RWPE2 (cell line): ENCODE measurements at places on chromosomes 1 and 21.
A peak's percentile ranks its signal among the peaks of the same experiment; 100 is the strongest.

DNA sequence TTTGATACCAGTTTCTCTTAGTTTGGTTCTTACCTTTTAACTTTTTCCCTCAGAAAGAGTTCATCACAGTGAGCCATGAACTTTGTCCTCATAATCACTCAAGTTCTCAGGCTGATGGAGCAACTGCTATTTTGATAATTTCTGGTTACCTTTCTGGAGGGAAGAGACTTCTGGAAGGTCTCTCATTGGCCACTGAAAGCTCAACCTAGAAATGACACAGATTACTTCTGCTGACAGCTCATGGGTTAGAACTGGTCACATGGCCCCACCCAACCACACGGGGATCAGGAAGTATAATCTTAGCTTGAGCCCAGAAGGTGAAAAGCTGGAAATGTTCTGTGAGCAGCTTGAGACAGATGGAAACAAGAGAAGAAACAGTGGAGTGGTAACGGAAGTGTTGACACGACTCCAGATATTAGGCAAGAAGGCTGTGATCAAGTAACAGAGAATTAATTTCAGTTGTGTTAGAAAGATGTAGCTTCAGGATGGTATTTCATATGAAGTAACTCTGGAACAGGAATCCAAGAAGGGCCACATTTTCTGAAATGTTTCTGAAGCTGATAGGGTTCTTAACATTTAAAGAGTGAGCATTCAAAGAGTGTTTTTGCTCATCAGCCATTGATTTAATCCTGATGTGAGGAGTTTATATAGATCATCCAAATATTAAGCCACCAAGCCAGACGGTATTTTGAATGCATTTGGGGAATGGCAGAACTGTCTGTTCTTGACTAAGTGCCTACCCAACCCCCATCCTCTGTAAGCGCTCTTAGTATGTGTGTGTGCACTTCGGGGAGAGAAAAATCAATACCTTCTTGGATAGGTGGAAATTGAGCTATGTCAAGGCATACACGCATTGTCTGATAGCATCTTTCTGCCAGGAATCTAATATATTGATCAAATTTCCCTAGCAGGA lies 21.9 kb upstream of the XPR1 start:
- DNase-seq: no peak

GRCh38 chr1:203104789-203105390 lies 19.1 kb upstream of the MYOG start:
- DNase-seq: no peak

- peak; percentile 66 for DNase-seq
These were observed 16.6 kb upstream of the RNF223 start for GRCh38 chr1:1090424-1091343.

- DNase-seq: no peak
These were observed 75.5 kb downstream of the VCAM1 start for GRCh38 chr1:100794748-100795645.

- no peak for DNase-seq
These were observed 9.9 kb downstream of the ANGPTL7 start for GRCh38 chr1:11198851-11199594.

- peak; percentile 54 for DNase-seq
These were observed 32.1 kb downstream of the TGFB2 start for GRCh38 chr1:218377143-218377660.

DNA sequence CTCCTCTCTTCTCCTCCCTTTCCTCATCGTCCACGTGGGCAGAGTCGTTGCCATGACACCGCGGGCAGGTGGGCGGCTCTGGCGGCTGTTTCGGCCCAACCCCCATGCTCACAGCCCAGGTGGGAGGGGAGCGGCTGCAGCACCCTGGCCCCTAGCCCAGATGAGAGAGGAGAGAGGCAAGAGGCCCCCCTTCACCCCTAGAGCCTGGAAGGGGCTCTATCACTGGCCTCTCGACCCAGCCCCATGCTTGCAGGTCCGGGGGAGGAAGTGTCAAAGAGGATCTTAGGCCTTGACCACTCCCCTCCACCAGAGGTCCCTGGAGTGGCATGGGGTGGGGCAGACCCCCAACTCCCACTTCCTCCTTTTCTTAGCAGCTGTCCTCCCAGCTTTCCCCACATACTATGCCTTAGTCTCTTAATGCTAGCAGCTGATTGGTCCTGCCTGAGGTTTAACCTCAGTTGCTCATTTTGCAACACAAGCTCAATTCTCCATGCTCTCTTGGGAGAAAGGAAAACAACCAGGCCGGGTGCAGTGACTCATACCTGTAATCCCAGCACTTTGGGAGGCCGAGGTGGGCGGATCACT lies 10.4 kb downstream of the DLGAP3 start:
- DNase-seq: no peak

DNA sequence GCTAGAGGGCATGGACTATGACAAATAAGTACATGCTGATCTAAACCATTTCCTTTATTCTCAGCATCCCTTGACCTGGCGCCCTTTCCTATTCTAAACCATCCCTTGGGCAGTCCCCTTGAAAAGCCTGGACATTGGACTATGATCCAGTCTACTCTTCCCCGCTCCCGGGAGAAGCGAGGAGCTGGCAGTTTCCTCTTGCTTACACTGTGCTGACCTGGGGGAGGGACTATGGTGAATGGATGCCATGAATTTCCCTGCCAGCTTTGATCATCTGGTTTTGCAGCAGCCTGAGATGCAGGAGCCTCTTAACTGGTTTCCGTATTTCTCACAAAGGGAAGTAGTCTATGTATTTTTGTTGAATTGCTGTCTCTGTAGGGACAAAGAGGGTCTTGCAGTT lies 121.7 kb downstream of the KIF26B start:
- DNase-seq: no peak

GRCh38 chr1:22037520-22037919 lies 15.0 kb upstream of the CDC42 start:
- DNase-seq: no peak

DNA sequence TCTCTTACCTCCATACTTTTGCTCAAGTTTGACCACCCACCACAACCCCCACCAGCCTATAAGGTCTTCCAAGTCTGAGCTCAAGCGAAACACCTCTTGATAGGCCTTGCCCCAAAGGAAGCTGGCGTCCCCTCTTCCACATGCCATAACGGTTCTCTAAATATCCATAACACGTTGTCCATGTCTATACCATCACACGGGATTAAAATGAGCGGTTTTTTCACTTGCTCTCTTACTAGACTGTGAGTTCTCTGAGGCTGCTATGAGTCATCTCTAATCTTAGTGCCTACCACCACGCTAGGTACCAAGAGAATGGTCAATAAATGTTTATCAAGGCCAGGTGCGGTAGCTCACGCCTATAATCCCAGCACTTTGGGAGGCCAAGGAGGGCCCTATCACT lies 41.0 kb downstream of the WASF2 start:
- DNase-seq: no peak

GRCh38 chr1:155196893-155197638 lies 10.6 kb downstream of the THBS3 start:
- peak; percentile 43 for DNase-seq

DNA sequence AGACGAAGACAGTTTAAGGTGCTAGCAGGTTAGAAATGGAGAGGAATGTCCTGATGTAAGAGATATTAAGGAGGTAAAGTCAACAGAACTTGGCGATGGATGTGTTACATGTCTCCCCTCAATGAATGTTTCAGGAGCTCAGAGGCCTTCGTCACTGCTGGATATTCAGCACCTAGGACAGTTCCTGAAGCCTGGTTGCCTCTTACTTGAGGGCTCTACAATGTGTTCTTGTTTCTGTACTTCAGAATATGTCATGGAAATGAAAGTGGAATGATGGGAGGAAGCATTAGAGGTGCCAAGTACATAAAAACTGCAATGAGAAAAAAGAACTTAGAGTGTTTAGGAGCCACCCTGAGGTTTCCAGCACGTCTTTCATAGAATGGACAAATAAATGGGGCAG lies 17.7 kb downstream of the TNR start:
- DNase-seq: no peak

DNA sequence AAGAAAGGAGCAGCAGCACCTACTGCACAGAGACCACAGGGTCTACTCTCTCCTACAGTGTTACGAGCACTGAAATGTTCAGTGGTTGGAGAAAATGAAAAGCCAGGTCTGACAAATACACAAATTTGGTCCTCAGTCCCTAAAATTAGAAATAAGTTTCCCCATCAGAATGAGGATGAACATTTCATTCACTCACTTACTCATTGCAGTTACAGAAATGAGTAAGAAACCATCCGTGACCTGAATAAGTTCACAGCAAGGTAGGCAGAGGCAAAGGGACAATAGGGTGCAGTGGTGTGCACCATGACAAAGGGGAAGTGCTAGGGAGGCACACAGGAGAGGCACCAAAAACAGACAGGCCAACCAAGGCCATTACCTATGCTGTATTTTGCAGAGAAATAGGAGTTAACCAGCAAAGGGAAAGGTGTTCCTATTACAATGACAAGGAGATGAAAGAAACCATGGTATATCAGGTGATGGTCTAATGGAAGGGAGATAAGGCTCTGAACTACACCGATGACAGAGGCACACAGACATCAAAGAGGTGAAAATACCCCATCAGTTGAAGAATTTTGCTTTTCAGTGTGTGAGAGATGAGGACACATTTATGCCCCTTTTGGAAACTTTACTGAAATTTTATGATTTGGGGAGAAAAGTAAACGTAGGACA lies 29.4 kb downstream of the VAV3 start:
- no peak for DNase-seq

- no peak for DNase-seq
These were observed 1.2 kb upstream of the IFFO2 start for GRCh38 chr1:18957532-18958300.

DNA sequence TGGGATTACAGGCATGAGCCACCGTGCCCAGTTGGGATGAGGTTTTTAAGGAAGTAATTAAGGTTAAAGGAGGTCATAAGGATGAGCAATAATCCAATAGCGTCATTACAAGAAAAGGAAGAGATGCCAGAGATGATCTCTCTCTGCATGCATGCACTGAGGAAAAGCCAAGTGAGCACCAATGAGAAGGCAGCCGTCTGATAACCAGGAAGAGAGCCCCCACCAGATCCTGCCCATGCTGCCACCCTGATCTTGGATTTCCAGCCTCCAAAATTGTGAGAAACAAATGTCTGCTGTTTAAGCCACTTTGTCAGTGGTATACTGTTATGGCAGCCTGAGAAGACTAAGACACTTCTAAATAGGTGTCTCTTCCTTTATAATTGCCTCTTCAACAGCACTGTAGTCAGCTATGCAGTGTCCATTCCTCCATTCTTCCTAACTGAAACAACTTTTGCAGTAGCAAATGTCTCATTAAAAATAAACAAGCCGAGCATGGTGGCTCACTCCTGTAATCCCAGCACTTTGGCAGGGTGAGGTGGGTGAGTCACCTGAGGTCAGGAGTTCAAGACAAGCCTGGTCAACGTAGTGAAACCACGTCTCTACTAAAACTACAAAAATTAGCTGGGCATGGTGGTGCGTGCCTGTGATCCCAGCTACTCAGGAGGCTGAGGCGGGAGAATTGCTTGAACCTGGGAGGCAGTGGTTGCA lies 216.2 kb upstream of the RUNX1 start:
- peak; percentile 70 for DNase-seq

DNA sequence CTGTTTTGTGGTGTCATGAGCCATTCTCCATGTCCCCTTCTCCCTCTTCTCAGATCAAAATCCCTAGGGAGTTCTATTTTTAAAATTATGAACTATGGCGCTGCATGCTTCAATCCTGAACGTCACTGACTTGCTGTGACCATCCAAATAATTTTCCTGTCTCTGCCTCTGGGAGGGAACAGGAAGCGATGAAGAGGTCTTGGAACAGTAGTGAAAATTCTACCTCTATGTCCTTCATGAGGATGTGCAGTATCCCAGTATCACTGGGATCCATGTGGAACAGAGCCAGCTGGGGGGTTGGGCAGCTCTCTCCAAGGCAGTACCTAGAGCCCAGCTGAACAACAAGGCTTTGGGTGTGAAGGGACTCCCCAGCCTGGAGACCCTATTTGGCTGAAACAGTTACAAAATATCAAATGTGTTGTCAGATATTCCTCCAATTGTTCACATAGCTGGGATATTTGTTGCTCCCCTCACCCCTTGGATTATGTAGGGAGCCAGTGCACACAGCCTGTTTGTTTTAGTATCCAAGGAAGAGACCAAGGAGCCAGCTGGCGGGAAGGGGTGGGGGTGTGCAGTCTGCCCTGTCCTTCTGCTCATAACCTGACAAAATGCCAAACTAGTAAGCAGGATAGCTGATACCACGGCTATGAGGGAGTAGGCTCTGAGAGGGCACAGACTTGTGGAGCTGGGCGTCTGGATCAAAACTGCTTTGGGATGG lies 7.6 kb downstream of the DCLRE1B start:
- DNase-seq: no peak

- no peak for DNase-seq
These were observed 59.3 kb upstream of the NTPCR start for GRCh38 chr1:232891071-232891470.

DNA sequence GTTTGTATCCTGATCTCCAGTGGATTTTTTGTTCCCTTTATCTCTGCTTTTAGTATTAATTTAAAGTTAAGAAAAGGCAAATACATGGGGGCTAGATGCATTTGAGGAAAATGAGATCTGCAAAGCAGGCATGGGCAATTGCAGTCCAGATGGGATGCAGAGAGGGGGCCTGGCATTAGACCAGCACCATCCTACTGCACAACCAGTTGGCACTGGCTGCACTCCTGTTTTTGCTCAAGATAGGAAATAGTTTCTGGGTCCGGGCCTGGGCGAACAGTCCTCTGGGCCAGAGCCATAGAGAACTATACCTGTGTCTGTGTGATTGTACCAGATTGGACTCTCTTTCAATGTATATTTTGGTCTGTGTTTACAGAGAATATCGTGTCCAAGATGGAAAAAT lies 34.0 kb upstream of the LEPR start:
- no peak for DNase-seq

GRCh38 chr1:154391086-154391770 lies 13.9 kb upstream of the IL6R start:
- no peak for DNase-seq

DNA sequence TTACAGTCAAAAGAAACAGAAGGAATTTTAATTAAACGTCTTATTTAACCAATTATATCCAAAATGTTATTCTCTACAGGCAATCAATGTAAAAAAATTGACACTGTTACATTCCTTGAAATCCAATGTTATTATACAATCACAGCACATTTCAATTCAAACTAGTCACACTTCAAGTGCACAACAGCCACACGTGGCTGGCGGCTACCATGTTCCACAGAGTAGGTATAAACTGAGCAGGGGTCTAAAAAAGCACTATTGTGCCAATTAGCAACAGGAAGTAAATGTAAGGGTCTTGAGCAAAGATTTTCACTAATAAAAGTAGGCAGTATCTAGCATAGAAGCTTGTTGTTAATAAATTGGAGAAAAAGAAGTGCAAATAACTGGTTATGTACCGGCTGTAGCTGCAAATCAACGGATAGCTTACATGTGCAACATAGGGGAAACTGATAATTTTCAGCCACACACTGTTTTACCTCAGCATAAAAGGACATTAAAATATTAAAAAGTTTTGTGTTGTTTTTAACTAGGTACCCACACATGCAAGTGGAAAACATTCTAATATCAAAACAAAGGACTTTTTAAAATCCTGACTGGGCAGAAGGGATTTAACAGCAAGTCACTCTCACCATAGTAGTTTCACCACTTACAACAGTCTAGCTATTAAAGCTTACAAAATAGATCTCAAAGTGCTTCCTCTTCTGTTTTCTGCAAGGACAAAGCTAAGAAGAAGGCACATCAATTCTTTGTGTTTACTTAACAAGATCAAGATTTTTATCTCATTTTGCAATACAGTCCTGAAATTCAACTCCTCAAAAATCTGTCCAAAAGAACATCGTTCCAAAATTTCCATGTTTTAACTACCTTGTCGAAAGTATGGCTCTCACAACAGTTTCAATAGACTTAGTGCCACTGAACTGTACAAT lies 2.5 kb downstream of the CSDE1 start:
- DNase-seq: no peak

GRCh38 chr1:244451539-244451950 lies at the start of gene ADSS2:
Gene ADSS2, minus strand, starts transcription at chr1:244451909. Its CDS starts 92 bp downstream, at chr1:244451817.
- DNase-seq: no peak
